Activated CD4-positive, alpha-beta T cell treated with anti-CD3 and anti-CD28 coated beads, Interleukin-2, amount 50 U/mL, for 1 hour (primary cell): ENCODE measurements at places on chromosomes 7 and 10.

GRCh38 chr7:108002726-108003598 lies at the start of gene LAMB1:
LAMB1 (minus strand) TSS chr7:108003161; CDS start chr7:108002885, 276 bp downstream.
- no peak for DNase-seq

- peak; percentile 49 for DNase-seq
These were observed 20.2 kb upstream of the TMEM178B start for GRCh38 chr7:141053626-141054025.

DNA sequence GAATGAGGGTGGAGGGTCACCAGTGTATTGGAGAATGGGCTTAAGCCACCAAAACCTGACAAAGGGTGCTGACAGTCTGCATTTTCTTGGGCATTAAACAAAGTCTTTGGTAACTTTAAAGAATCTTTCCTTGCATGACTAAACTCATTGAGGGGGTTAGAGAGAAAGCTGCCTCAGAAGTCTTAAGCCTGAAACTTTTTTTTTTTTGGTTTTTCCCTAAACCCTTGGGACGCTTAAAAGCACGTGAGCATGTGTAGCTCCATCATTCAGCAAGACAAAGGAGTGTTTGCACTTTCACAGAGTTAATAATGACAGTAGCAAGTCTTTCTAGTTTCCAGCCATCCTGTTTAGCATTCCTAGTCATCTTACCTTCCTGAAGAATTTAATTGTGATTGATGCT lies 110.7 kb downstream of the LRMDA start:
- DNase-seq = no peak

- DNase-seq = no peak
These were observed 104.0 kb downstream of the MAD1L1 start for GRCh38 chr7:2128601-2129322.

GRCh38 chr7:97305589-97305988 lies 188.1 kb downstream of the SDHAF3 start:
- no peak for DNase-seq

- no peak for DNase-seq
These were observed 137.6 kb downstream of the RAMP3 start for GRCh38 chr7:45295222-45295621.

- DNase-seq = no peak
These were observed 1.1 kb downstream of the EGFR start for GRCh38 chr7:55019691-55020465.
